Activated naive CD8-positive, alpha-beta T cell treated with anti-CD3 and anti-CD28 coated beads for 36 hours (primary cell): ENCODE measurements at places on chromosomes 16 and 17.

GRCh38 chr16:50388496-50388895 is 19.7 kb upstream of the BRD7 start:
- DNase-seq: no peak

DNA sequence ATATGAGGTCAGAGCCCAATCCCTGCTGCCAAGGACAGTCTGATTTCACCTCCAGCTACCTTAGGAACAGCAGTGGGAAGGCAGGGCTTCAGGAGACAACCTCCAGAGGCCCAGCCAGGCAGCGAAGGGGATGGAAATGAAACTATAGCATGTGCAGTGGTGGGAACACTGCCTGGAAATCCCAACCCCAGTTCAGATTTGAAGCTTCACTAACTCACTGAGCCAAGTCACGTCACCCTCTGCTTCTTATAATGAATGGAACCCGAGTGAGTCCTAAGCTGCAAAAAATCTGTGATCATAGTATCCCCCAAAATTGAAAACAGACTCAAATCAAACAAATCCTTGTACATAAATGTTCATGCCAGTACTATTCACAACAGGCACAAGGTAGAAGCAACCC is 36.0 kb upstream of the SLC39A11 start:
- no peak for DNase-seq

DNA sequence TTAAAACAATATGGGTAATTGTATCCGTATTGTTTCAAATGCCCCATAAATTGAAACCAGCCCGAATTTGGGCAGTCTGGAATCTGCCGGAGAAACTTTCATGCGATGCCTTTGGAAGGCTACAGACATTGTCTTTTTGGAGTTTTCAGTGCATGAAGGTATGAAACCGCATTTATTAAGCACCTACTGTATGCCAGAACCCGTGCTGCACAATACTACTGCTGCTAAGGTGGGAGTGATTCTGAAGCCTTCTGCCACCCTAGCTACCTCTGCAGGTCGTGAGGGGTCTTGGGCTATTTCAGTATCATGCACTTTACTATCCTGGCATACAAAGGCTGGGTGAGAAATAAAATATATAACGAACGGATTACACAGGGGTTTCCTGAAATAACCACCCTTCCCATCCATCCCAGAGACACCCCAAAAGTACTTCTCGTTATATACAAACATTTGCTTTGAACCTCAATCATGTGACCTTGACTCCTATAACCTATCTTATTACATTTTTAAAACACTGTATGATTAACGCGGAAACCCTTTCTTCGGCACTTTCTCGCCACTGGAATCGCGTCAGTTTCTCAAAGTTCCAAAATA is 1.0 kb upstream of the MSI2 start:
- no peak for DNase-seq

DNA sequence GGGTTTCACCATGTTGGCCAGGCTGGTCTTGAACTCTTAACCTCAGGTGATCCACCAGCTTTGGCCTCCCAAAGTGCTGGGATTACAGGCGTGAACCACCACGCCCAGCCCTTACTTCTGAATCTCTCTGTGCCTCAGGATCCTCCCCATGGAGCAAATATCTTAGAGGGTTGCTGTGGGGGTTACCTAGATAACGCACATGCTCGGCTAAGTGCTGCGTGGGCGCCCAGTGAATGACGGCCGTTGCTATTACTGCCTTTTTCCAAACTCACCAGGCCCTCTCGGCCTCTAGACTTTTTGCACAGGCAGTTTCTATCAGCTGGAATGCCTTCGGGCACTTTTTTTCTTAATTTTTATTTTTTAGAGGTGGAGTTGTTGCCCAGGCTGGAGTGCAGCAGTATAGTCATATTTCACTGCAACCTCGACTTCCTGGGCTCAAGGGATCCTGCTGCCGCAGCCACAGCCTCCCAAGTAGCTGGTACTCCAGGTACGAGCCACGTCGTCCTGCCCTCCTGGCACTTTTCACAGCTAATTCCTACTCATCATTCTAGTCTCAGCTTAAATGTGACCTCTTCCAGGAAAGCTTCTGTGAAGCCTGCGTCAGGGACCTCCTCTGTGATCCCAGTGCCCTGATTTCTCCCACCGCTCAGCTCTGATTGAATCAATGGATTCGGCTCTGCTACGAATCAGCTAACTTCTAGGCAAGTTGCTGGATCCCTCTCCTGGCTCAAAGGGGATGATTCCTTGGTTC is 8.6 kb downstream of the CCDC102A start:
- no peak for DNase-seq

DNA sequence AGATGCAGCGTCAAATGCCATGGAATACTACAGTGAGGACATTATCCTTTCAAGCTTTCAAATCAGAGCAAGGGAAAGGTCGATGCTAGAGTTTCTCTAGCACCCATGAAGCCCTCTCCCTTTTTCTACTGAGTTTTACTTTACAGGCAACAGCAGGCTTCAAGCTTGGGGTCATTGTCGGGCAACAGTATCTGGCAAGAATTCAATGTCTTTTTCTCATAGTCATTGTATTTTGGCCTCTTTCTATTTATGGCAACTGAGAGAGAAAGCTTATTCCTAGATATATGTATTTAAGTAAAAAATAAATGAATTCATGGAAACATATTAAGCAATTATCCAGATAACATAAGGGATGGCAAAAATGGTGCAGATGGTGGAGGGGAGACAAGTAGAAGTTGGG is 364 bp upstream of the CETP start:
- no peak for DNase-seq

GRCh38 chr16:66620429-66620795 is 15.9 kb downstream of the CMTM3 start:
- no peak for DNase-seq

DNA sequence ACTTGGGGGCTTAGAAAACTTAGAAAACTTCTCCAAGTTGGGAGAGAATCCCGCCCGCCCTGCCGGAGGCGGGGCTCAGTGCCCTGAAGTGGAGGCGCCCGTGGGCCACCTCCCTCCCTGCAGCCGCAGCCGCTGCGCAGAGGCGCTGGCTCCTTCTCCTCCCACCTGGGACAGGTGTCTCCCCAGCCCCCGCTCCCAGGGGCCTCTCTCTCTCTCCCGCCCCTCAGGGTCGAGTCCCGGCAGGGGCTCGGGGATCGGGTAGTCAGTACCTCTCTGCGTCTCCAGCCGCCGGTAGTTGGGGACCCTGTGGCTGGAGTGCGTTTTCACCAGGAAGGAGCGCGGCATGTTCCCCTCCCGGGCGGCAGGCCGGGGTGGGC is 257 bp downstream of the SNAI3 start:
- peak; percentile 51 for DNase-seq

GRCh38 chr17:76232342-76232741 is 8.0 kb downstream of the RNF157 start:
- DNase-seq: no peak

DNA sequence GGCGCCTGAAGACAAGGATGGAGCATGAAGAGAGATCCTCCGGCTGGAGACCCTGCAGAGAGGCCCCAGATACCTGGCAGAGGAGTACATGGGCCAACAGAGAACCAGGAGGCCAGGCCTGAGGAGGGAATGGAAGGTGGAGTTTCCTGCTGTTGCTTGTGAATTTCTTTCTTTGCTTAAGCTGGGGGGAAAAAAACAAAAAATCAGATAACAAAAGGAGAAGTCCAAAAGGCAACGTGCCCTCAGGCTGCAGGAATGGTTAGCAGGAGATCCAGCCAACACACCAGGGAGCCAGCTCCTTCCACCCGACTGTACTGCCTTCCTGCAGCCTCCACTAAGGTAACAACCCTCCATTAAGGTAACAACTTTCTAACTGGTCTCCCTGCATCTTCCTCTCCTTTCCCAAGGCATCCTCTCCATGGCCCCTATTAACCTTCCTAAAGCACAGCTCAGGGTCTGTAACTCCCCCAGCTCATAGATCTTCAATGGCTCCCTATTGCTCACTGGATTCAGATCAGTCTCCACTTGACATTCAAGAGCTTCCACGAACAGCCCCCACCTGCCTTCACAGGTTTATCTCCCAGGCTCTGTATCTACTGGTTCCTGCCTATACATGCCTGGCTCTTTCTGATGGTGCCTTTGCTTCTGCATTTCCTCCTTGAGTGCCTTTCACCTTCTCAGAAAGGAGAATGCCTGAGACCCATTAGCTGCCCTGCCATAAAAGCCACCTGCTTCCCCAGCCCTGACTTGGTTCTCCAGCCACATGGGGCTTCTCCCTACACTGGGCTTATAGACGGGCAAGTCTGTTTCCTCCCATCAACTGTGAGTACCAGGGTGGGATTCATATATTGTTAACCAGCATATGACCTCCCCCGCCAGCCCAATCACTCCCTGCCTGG is 725 bp upstream of the ARL5C start:
- no peak for DNase-seq

DNA sequence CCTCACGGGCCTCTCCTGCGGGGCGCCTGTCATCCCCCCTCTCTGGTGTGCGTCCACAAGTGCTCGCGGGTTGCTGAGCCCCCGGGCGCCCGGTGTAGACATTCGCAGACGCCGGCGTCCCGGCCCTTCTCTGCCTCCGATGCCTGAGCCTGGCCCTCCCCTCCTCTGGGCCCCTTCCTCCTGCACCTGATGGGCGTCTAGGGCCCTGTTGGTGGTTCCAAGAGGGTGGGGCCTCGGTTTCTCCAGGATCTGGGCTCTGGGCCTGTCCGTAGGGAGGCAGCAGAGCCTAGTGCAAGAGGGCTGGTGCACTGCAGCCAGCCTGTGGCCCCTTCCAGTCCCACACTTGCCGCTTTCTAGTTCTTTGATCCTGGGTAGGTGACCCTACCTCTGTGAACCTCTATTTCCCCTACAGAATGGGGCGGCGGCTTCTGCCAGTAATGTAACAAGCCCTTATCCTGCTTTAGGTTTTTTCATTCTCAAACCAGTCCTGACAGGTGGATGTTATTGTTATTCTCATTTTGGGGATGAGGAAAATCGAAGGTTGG is 623 bp downstream of the E4F1 start:
- peak; percentile 41 for DNase-seq

DNA sequence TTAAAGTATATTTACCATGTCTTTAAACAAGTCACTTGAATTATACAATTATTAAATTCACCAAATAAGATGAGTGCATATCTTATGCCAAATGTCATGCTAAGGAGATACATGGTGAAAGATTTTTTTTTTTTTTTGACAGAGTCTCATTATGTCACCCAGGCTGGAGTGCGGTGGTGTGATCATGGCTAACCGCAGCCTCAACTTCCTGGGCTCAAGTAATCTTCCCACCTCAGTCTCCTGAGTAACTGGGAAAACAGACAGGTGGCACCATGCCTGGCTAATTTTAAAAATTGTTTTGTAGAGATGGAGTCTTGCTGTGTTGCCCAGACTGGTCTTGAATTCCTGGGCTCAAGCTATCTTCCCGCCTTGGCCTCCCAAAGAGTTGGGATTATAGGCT is 149.0 kb upstream of the GOT2 start:
- DNase-seq: no peak
